NCI-H2171 (cell line): ENCODE measurements at places on chromosomes 1 and 21.

GRCh38 chr1:67300561-67300960 lies 7.1 kb upstream of the IL12RB2 start:
- DNase-seq = no peak

DNA sequence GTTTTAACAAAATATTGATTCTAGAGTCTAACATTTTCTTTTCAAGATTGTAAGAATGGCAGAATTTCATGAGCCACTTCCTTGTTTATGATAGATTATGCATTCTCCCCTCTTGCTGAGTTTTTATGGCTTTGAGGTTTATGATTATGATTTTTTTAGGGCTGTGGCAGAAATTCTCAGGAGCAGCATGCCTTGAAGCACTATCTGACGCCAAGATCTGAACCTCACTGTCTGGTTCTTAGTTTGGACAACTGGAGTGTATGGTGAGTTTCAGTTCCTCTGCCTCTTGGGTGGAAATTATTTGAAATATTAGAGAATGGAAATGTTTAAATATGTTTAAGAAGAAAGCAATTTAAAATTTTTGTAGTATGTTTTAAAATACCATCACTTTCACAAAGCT lies 10.2 kb downstream of the USP16 start:
- DNase-seq = no peak

GRCh38 chr1:24018611-24019580 lies 38.8 kb upstream of the SRSF10 start:
- no peak for DNase-seq

DNA sequence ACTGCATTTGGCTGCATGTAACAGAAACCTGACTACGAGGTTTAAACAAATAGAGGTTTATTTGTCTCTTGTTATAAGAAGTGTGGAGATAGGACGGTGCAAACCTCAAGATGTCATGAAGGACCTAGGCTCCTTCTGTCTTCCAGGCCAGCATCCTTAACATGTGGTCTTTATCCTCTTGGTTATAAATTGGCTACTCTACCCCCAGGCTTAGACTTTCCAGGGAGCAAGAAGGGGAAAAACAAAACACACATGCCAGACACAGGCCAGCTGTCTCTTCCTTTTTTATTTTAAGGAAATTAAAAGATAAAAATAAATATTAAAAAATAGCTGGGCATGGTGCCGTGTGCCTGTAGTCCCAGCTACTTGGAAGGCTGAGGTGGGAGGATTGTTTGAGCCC lies 51.3 kb upstream of the PRELP start:
- DNase-seq = no peak

DNA sequence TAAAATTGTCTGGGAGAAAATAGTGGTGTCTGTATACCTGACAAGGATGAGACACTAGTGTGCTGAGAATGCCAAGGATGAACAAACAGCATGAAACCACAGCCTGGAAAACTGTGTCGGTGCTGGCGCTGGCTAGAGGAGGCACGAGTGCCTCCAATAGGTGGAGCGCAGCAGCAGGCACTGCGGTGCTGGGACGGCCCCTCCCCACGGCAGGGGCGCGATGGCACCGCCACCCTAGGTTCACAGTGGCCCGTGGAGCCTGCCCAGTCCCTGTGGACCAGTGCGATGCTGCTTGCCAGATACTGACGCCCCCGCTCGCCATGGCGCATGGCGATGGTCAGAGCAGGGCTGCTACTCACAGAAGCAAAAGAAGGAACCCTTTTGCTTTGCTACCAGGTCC lies 6.8 kb downstream of the CFAP410 start:
- no peak for DNase-seq

- DNase-seq = no peak
Observed at GRCh38 chr1:89146721-89147120, 20.8 kb upstream of the GBP2 start.

GRCh38 chr1:227887697-227888403 lies 59.9 kb downstream of the WNT9A start:
- DNase-seq = no peak

- no peak for DNase-seq
Observed at GRCh38 chr1:92096317-92096716, 16.2 kb downstream of the BTBD8 start.

DNA sequence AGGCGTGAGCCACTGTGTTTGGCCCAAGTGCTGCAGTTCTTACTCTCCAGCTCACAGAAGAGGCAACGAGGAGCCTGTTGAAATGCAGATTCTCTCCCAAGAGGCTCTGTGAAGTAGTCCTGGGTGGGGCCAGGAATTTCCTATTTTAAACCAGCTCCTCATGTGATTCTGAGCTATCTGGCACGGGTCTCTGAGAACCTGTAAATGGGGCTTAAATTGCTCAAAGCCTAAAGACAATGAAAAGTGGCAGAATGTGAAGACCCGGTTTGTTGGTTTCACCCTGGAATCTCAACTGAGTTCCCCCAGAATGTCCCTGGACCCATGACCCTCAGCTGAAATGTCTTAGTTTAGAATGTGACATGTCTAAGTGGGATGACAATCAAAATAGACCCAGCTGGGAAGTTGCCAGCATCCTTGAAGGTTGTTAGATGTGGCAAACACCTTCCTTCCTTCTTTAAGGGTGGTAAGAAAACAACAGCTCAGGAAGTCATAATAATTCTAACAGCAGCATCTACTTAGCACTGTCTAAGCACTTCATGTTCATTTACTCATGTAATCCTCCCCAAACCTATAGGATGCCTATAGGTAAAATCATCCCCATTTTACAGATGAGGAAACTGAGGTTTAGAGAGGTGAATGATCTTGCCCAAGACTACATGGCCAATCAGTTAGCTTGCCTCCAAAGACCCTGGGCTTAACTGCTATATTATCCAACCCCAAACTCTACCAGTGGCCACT lies 20.9 kb upstream of the ATP5PO start:
- no peak for DNase-seq

- no peak for DNase-seq
Observed at GRCh38 chr1:159014003-159014571, 4.4 kb downstream of the IFI16 start.

GRCh38 chr1:220788900-220789299 lies 2.2 kb downstream of the MTARC1 start:
- no peak for DNase-seq

DNA sequence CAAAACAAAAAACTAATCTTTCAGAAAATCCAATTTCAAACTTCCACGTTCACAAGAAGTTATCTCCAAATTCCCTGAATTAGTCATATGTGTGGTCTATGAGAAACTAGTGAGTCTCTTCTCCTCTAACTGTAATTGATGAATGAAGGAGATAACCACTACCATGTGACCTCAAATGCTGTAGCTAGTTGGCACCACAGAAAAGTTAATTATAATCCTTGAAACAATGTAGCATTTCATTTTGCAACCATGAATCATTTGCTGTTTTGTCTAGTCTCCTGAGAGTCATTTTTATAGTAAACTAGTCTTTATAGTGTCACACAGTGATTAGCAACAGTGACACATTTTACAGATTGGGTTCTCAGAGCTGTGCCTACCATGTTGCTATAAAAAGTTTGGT lies 287.5 kb downstream of the LRRIQ3 start:
- no peak for DNase-seq
